Renal cortex interstitium (tissue), 15 donors: ENCODE measurements at places on chromosomes 5 and 9.
A peak's percentile ranks its signal among the peaks of the same experiment; 100 is the strongest.

GRCh38 chr5:38070304-38070950 is 187.9 kb upstream of the EGFLAM start:
- no peak for DNase-seq

DNA sequence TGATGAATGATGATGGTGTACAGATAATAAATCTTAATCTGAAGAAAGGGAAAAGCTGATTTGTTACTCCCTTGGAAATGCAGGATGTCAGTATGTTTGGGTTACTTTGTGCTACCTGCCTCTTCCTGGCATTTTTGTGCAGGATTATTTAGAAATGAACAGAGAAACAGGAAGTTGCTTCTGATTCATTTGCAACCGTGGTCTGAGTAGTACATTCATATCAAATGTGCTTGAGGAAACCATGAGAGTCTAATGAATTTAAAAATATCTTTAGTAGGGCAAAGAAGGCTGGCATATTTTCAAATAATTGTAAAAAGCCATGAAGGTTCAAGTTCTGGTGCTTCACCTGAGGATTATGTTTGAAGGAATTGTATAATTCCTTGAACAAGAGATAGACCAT is 391.6 kb downstream of the TMEM161B start:
- DNase-seq, result no peak

GRCh38 chr9:79300068-79300467 is 271.7 kb upstream of the TLE4 start:
- DNase-seq, result no peak

- DNase-seq, result no peak
Measured at GRCh38 chr5:113678202-113678601, 164.7 kb downstream of the YTHDC2 start.

- DNase-seq, result no peak
Measured at GRCh38 chr9:126692759-126693427, 79.2 kb downstream of the LMX1B start.

DNA sequence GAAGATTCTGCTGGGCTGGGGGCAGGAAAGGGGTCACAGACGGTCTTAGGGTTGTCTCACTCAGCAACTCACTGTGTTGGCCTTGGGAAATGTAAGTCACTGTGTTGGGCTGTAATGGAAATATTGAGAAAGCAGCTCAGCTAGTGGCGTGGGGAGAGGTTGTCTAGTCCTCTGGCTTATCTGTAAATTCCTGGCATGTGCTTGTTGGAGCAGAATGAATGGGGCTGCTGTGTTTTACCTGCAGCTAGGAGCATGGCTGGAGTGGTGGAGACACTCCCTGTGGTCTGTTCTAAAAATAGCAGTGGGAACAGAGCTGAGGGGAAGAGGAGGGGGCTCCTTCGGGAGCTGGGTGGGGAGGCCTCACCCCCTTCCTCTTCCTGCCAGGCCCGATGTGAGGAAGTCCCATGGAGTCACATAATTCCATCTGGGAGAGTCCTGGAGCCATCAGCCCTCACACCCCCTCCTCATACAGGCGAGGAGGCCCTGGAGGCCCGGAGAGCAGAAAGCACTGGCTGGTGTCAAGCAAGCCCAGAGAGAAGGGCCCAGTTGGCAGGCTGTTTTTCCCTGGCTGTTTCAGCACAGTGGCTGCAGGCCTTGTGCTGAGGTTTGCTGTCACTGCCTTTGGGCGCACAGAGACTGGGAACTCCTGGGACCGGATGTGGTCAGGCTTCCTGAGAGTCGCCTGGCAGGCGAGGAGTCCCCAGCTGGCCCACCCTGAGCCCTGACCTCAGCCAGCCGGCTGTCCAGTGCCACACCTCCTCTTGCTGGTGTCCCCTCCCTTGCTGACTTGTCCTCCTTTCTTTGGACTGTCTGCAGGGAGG is 84.9 kb downstream of the RGS3 start:
- DNase-seq, result no peak

- DNase-seq, result no peak
Measured at GRCh38 chr9:38699337-38699736, 20.6 kb downstream of the FAM240B start.

- no peak for DNase-seq
Measured at GRCh38 chr5:74673011-74673790, 11.8 kb upstream of the HEXB start.

DNA sequence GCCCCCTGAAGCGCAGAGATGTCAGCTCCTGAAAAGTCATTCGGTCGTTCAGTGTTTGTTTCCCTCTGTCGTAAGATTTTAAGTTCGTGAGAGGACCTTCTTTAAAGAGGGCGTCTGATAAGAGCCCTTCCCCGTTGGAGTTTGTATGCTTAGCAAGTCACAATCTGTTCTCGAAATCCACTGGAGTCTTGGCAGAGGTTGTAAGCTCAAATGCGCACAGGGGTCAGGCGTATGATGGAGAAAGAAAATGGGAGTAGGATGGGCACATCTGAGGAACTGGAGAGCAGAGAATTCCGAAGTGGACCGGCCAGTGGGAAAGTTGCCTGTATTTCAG is 710 bp downstream of the HSD17B4 start:
- DNase-seq, result peak; percentile 2

GRCh38 chr9:14415947-14416346 is 102.0 kb upstream of the NFIB start:
- no peak for DNase-seq
